ENCODE measurements at places on chromosomes 4 and X.

DNA sequence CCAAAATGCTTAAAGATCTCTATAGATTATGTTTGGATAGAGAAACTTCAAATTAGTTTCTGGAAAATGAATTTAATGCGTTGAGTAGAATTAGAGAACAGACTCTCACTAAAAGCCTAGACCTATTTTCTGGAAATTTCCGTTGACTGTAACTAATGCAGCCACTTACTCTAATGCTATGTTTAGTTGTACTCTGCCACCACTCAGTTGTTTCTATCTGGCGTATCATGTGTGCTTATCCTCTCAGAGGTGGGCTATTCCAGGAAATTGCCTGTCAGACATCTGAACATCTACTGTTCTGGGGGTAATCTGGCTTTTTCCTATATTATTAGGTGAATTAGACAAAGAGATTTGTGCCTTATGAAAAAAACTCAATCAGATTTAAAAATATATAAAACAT, 347.1 kb upstream of the FSTL5 start:
- DNase-seq, result no peak

- DNase-seq, result no peak
Observed at GRCh38 chr4:34953145-34953799, 1291.0 kb downstream of the ARAP2 start.

- DNase-seq, result no peak
Observed at GRCh38 chr4:43496188-43496587, 603.7 kb downstream of the GRXCR1 start.

DNA sequence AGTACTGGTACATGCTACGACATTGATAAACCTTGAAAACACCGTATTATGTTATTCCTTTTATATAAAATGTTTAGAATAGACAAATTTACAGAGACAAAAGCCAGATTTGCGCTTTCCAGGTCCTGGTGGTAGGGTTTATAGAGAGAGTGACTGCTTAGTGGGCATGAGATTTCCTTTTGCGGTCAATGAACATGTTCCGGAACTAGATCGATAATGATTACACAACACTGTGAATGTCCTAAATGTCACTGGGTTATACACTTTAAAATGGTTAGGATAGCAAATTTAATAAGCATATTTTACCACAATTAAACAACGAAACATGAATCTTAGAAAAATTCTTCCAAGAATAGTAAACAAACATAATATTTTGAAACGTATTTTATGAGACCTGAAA, 77.3 kb downstream of the MAGEA10 start:
- DNase-seq, result no peak

- DNase-seq, result no peak
Observed at GRCh38 chr4:2797545-2798305, 4.8 kb downstream of the SH3BP2 start.

DNA sequence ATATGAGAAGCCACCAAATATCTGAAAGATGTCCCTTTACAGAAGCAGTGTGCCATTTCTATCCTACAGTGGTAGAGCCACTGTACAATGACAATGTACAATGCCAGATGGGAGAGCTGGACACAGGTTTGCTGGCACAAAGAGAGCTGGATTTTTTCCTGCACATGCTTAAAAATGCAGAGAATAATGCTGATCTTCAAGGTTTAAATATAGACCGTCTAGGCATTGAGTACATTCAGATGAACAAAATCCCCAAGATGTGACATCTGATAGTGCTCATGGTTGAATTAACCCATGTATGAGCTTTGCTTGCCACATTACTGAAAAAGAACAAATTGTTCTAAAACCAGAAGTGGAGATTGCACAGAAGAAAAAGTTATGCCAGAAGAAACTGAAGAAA, 11.7 kb downstream of the ADGRL3 start:
- no peak for DNase-seq

DNA sequence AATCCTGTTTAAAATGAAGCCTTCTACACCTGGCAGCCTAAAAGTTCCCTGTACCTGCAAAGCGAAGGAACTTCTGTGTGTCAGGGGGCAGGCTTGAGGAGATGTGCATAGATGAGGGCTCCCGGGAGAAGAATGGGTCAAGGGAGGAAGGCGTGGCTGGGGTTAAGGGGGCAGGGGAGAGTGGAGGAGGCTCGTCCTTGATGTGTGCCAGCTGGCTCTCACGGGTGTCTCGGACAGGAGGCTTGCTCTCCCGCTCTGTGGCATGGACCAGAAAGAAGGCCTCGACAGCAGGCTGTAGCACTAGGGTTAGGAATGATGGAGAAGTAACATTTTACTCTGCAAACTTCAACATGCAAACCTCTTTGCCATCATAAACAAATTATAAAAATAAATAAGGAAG, 104.6 kb upstream of the HSD17B10 start:
- DNase-seq, result no peak

GRCh38 chr4:22969287-22969896, 276.7 kb downstream of the GBA3 start:
- no peak for DNase-seq

DNA sequence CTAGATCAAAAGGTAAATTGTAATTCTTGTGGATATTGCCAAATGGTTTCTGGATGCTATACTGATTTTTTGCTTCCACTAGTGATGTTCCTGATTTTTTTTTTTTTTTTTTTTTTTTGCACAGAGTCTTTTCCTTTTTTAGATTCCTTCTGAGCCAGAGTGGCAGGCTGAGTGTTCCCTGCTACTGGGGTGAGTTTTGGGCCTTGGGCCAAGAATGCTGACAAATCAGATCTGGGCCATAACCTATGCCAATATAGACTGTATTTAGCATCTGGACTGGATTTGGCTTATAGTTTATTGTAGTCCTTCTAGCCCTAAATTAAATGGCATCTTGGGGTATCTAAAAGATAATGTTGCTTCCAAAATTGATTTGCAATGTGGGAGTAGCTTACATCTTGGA, 52.8 kb downstream of the REPS2 start:
- no peak for DNase-seq

- DNase-seq, result no peak
Observed at GRCh38 chr4:15481961-15482745, 12.5 kb downstream of the CC2D2A start.

- no peak for DNase-seq
Observed at GRCh38 chr4:185580699-185581098, 45.4 kb upstream of the PDLIM3 start.

GRCh38 chr4:149690726-149691125, 124.9 kb downstream of the IQCM start:
- no peak for DNase-seq

DNA sequence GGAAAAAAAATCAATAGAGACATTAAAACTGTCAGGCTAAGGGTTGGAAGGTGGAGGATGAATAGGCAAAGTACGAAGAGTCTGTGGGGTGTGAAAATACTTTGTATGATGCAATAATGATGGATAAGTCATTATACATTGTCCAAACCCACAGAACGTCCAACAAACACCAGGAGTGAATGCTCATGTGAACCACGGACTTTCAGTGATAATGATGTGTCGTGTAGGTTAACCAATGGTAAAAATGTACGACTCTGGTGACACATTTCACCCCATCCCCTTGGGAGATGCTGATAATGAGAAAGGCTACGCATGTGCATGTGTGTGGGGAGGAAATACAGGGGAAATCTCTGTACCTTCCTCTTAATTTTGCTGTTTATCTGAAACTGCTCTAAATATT, 665.2 kb downstream of the FAT4 start:
- no peak for DNase-seq

DNA sequence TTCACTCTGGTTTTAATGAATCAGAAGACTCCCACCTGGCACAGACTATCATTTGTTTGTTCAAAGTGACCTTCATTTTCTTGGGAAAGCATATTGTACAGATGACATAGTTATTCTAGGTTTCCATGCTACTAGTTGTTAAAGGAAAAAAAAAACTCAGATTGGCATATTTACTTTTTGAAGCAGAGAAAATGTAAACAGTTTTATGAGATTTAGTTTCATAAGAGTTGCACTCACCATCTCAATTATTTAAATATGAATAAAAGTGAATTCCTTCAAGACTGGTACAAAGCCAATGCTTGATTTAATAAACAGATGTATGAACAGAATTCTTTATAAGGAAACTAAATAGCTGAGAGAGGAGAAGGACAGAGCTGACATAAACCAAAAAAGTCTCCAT, 280.3 kb upstream of the UGT8 start:
- DNase-seq, result no peak

GRCh38 chrX:47992669-47993068, 11.1 kb downstream of the ZNF182 start:
- DNase-seq, result no peak

GRCh38 chrX:18490806-18491555, 65.6 kb downstream of the CDKL5 start:
- no peak for DNase-seq

DNA sequence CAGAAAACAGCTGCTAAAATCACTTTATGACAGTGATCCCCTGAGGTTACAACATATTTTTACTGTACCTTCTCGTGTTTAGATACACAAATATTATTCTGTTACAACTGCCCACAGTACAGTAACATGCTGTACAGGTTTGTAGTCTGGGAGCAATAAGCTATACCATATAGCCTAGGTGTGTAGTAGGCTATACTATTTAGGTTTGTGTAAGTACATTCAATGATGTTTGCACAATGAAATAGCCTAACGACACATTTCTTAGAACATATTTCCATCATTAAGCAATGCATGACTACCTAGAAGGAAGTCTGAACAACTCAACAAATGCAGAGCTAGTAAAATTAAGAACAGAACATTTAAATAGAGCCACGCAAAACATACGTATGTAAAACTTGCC, 112.7 kb downstream of the ZAR1 start:
- no peak for DNase-seq

DNA sequence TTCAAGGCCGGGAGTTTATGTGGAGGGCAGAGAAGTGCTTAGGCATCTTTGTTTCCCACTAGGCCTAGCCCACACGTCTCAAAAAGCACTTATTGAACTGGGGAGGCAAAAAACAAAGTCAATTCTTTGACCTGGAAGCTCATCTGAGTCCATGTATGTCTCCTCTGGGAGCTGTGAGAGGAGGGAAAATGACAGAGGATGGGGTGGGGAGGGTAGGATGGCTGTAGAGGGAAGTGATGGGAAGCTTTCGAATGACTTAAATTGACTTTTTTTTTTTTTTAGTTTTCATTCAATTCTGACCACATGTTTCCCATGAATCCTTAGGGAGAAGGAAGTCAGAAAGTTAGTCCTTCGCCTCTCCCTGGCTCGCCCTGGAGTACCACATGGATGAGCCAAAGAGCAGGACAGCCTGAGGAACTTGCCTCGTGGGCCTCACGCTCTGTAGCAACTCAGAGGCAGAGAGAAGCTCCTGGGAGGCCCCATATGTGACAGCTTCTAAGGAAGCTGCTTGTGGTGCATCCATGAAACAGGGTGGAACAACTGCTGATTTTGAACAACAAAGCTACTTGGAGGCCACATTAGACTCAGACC, 45.0 kb downstream of the NHSL2 start:
- no peak for DNase-seq

GRCh38 chrX:22366166-22366702, 93.5 kb downstream of the CBLL2 start:
- DNase-seq, result no peak

DNA sequence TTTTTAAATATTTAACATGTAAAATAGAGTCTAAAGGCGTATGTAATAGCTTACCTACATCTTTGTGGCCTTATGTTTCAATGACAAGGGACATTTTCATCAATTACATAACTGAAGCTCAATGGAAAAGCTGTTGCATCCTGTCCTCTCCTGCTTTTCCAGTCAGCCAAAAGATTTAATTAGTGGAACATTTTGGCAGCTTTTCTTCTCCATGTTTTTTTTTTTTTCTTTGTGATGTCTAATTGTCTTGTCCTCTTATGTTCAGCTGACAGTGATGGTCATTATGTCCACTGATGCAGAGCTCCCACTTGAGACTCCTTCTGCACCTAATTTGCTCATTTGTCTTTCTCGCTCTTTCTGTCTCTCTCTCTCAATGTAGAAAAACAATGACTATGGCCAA, 422.2 kb downstream of the GABRG1 start:
- no peak for DNase-seq

DNA sequence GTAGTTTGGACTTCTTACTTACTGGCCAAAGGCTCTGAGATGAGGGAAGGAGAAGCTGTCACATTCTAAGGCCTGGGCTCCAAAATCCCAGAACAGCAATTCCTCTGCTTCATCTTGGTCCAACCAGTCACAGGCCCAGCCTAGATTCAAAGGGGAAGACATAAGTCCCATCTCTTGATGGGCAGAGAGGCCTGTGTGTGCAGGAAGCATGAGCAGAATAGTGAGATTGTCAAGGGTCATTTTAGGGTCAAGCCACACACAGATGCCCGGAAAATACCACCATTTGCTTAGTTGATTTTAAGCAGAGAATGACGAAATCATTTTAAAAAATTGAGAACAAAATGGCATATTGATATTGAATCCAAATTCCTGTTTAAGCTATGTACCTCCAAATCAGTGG, 580.9 kb upstream of the ZFP42 start:
- no peak for DNase-seq

GRCh38 chr4:108544481-108544880, 75.9 kb upstream of the RPL34 start:
- no peak for DNase-seq
